Activated CD4-positive, alpha-beta T cell treated with anti-CD3 and anti-CD28 coated beads for 24 hours (primary cell): ENCODE measurements at places on chromosomes 16 and 17.

DNA sequence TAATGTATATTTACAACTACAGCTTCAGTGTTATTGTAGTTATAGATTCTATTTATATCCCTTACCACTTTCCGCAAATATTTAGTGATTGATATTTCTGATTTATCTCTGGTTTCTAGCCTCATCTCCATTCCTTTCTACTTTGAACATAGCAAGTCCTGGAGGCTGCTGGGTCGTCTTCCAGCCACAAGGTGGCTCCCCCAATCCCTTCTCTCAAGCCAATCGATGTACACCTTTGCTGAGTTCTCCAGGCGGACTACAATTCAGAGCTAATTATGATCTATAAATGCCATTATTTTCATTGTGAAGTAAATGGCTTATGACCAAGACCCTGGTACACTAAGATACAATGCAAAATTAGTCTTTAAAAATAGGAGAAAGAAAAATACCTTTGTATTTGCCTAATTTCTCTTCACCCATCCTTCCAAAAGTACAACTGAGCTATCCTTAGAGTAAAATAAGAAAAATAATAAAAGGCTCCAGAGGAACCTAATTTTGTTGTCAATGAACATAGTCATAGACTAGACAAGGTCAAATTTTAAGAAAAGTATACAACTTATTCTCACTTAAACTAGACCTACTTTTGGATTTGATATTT, 122.1 kb downstream of the SKAP1 start:
- peak; percentile 27 for DNase-seq

DNA sequence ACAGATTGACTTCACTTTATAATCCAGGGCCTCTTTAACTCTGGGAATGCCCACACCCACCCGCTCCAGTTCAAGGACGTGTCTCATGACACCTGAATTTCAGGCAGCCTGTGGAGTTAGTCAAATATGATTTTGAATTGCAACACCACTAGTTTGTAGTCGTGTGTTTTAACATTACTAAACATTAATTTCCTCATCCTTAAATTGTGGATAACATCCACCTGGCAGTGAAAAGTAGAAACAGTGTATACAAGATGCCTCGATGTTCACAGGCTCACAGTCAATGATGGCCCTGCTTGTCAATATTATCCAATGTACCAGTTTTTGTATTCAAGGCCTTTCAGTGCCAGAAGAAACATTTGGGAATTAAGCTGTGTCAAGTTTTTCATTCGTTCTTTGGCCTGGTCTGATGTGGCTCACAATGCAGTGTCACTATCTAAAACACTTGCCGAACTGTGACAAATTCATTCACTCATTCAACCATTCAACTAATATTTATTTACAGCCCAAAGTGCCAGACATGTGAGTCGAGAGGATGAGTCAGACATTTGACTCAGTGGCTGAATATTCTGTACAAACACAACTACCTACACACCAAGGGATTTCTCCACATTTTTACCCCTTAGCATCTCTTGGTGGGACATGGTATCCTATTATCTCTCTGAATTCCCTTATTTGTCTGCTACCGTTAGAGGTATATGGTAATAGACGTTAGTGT, 1.4 kb downstream of the MEIOB start:
- DNase-seq: no peak

DNA sequence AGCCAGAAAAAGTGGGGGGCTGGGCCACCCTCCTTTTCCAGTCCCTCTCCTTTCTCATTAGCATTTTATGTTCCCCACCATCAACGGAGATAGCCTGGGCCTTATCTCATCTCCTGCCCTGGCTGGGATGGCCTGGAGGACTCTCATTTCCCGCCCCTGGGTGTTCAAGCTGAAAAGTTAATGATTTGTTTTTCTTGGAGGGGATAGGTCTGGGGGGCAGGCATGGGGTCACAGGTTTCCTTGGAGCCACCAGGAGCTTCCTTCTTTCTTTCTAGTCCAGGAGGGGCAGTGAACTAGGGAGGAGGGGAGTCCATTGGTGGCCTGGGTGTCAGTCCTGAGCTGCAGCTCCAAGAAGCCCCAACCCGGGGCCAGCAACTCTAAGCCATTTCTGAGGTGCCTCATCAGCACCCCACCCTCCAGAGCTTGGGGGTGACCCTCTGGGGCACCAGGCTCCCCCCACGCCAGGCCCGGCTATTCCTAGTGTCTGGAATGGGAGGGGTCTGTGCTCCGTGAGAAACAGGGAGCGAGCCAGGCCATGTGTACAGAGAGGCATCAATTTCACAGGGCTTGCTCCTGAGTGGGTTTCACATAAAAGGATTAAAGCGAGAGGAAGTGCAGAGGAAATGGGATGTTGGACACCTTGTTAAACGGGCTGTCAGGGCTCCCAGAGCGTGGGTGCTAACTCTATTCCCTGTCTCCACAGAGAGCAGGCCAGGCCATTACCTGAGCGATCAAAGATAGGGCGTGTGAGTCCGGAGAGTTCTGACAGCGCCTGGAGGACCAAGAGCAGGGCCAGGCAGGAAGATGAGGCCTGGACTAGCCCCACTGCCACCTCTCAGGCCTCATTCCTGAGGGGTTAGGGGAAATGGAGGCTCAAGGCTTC, 90.6 kb upstream of the LHX1 start:
- DNase-seq: no peak

DNA sequence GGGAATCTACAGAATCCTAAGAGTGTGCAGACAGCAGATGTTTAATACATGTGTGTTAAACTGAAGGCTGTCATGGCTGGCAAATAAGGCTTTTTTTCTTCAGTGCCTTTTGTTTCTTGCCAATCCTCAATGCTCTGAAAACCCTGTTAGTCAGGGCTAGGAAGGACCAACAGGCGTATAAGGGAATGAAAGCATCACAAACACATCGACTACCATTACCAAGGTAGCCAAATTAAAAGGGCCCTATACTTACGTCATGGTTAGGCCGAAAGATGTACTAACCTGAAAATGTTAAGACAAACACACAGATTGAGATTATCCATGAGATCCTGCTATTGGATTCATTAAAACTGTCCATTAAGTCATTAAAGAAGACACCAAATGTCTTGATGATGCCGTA, 13.1 kb downstream of the SLC16A6 start:
- no peak for DNase-seq

DNA sequence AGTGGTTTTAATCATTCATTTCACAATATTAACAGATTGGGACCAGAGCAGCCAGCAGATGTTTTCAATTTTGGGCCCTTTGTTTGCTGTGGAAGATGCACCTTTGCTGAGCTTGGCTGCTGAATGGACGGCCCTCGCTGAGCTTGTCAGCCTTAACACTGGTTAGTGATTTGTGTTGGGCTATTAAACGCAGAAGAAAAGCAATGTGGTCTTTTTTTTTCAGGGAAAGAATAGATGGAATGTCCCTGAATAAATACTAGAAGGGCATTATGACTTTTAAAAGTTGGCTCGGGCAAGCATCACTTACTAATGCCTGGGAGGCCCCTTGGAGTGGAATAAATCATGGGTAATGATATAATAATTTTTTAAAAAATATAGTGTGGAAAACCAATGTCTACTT, 297.0 kb downstream of the MAP2K6 start:
- no peak for DNase-seq

GRCh38 chr16:84232060-84232459, 7.8 kb downstream of the KCNG4 start:
- DNase-seq: no peak

DNA sequence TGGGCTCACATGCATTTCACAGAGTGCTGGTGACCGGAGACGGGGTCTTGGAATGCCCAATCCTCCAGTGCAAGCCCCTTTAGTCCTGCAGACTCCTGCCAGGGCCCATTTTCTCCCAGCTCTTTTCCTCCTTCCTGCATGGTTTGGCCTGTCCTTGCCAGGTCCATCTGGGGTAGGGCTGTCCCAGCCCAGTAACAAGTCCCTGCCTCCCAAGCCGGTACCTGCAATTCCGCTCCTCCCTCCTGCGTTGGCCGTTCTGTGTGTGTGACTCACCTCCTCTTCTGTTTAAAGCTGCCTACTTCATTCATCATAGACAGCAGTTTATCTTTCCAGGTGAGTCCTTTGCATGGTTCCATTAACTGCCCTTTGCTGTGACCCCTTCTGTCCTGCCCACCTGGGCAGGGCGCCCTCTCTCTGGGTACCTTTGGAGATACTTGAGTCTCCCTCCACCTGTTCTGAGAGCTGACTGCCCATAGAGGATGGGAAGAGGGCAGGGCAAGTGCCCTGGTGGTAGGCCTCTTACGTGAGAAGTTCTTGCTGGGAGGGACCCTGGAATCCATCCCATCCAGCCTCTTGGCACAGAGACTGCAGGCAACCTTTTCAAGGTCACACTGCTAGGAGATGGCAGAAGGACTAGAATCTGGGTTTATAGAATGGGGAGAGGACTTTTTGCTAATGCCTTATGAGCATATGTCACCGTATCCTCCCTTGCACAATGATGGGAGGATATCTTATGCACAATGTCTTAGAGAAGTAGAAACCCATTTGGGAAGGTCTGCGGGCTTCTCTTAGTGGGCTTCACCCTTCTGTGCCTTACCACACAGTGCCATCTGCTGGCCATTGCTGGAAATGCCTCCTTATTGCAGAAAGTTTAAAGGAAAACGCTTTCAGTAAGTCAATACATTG, 29.7 kb upstream of the LGALS9 start:
- peak; percentile 82 for DNase-seq

DNA sequence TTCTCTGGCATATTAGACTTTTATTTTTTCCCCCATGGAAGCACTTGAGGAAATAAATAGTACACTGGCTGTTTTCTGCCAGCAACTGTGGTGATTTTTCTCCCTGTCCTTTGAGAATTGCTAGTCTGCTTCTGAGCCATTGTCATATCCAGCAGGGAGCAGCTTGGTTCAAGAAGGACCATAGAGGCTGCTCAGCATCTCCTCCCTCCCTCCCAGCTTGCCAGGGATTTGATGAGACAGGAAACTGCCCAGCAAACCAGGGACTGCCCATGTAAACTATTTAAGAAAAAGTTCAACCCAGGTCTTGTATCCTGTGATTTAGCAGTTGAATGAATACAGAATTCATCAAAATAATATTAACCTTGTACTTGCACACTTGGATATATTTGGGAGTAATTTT, 39.5 kb downstream of the CYB5B start:
- no peak for DNase-seq

DNA sequence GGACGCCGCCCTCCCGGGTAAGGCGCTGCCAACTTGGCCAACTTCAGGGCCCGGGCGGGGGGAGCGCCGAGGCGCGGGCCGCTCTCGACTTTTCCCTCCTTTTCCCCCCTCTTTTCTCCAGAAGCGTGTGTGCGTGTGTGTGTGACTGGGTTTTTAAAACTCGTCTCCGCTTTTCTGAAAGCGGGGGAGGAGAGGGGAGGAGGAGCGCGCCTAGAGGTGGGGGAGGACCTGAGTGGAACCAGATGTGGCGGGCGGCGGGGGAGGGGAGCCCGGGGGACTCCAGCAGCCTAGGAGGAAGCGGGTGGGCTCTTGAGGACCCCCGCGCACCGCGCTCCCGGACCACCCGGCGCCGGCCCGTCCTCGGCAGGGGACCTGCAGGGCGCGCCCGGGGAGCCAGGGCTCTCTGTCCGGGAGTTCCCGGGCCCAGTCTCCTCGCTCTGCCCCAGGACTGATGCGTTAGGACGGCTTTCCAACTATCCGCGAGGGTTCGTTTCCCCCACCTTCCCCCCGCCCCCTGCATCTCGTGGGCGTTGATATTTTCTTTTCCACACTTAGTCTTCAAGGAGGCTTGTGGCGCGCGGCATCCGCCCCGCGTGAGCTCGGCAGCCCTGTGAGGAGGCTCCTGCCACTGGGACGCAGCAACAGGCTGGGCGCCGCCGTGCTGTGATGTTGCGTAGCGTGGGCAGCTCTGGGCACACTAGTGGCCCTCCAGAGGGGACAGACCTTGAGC, 599 bp downstream of the MRC2 start:
- peak; percentile 37 for DNase-seq

DNA sequence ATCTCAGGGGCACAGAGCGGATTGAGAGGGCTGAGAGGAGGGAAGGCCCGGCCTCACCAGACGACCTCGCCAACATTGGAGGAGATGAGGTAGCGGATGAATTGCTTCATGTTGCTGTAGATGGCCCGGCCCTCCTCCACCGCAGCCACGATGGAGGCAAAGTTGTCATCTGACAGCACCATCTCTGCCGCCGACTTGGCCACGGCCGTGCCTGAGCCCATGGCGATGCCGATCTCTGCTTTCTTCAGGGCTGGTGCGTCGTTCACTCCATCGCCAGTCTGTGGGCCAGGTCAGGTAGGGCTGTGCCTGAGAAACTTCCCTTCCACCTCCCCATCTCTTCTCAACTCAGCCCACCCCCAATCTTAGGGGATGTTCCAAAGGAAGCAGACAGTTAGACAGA, 21.1 kb upstream of the P2RX1 start:
- DNase-seq: no peak
